ENCODE measurements at places on chromosomes 7 and 10. TPM values are rescaled to one million over a fixed set of nuclear protein-coding genes. Genes with fewer than 3 reads are reported as not detected.

The NUDT1 gene
- 15.9 TPM for total RNA-seq

The HOXA6 gene
- 0.46 TPM for total RNA-seq

The TMEM184A gene
- total RNA-seq = not detected

DNA sequence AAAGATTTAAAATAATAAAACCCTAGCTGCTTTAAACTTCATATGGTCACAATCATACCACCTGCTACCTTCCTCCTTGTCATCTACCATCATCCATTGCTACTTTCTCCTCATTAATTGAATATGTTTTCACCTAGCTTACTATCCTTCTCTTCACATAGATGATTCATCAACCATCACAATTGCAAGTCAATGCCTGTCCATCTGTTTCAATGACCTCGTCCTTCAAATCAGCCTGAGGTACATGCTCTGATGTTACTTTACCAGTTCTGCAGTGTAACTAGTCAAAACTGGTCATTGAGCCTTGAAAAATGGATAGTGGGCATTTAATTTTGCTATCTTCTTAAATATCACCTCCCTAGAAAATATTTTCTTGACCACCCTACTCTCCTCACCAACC is 164.7 kb downstream of the SEMA3E start:
- no peak overlapping the region for H3K27ac ChIP-seq
- H3K27me3 ChIP-seq = no peaks in the 10 kb centered on the region
- H3K4me1 ChIP-seq = no peaks in the 10 kb centered on the region
- H3K4me3 ChIP-seq = no peak overlapping the region

The GRID2IP gene
- not detected for total RNA-seq

The GHRHR gene
- not detected for total RNA-seq

The TNKS2 gene
- 42.4 TPM for total RNA-seq

GRCh38 chr10:97689559-97690020 is 2.5 kb upstream of the AVPI1 start:
- H3K4me1 ChIP-seq = peaks cover 6% of the 10 kb centered on the region
- H3K27me3 ChIP-seq = no peaks in the 10 kb centered on the region
- H3K27ac ChIP-seq = peak overlapping the region; percentile 97
- H3K36me3 ChIP-seq = no peaks in the 10 kb centered on the region

The SP8 gene
- total RNA-seq = not detected

DNA sequence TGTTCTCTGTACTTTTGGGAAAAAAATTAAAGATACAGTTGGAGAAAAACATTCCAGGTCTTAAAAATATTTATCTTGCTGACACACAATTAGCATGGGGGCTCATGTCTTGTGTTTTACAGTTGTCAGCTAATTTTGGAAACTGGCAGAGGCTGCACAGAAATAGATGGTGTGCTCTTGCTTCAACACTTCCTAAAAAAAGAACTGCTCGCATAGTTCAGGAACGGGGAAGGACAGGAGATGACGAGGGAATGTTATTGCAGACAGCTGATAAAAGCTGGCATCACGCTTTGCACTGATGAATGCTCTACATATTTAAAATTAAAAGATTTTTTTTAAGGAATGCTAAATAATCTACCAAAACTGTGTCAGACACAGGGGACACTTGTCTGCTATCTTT is 103.5 kb upstream of the CELF2 start:
- H3K27me3 ChIP-seq = no peaks in the 10 kb centered on the region
- ATAC-seq = peak; percentile 46
- no peak overlapping the region for H3K4me3 ChIP-seq
- peak overlapping the region; percentile 79 for H3K27ac ChIP-seq

DNA sequence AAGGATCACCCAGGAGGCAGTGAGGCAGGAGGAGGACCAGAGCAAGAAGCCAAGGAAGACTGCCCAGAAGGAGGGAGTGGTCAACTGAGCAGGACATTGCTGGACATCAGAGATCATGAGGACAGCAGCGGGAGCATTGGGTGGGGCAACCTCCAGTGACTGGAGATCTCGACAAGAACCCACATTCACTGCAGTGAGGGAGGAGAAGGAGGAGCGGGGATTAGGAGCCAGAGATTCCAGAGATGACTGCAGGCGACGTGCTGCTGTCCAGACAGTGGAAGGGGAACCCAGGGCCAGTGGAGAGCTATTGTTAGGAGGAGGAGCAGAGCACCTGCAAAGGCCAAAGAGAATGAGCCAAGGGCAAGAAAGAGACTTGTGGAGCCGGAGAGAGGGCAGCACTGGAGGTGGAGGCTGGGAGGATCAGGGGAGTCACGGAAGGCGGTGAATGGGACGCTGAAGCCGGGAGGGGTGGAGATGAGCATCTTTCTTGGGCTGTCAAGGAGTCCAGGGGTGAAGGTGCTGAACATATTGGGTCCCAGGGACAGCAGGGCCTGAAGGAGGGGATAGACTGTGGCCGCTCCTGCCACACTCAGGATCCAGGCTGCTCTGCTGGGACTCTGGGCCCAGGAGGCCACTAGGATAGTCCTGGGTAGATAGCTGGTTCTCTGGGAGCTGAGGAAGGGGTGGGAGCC is 140.1 kb upstream of the UNC5B start:
- no peak overlapping the region for H3K27ac ChIP-seq
- ATAC-seq = no peak
- no peaks in the 10 kb centered on the region for H3K27me3 ChIP-seq
- H3K36me3 ChIP-seq = no peaks in the 10 kb centered on the region
- H3K4me1 ChIP-seq = peaks cover 19% of the 10 kb centered on the region
- H3K4me3 ChIP-seq = no peak overlapping the region

DNA sequence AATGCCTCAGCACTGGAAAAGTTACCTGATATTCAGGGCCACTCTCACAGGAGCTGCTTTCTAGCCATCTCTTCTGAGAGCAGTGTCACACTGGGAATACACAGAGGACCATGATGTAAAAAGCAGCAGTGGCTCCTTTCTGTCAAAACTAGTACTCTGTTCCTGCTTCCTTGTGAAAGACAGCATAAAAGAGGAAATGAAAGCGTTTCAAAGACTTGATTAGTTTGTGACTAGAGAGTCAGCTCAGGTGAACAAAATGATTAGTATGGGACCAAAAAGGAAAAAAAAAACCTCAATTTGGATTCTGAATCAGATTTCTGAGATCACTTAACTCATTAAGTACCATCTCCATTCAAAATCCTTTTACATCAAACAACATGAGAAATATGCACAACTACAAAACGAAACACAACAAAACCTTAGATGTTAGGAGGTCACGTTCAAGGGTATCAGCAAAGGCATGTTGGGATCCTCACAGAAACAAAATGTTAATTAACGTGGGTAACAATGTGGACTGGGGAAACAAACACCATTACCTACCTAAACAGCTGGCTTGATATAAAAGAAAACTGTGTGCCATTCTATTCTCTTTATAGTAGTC is 103.7 kb downstream of the MACC1 start:
- no peak for ATAC-seq
- H3K4me3 ChIP-seq = no peak overlapping the region
- no peaks in the 10 kb centered on the region for H3K4me1 ChIP-seq
- no peaks in the 10 kb centered on the region for H3K36me3 ChIP-seq
- no peaks in the 10 kb centered on the region for H3K27me3 ChIP-seq

GRCh38 chr7:8070451-8071180 is 102.0 kb downstream of the GLCCI1 start:
- no peak for ATAC-seq
- no peaks in the 10 kb centered on the region for H3K4me1 ChIP-seq
- H3K4me3 ChIP-seq = no peak overlapping the region
- no peak overlapping the region for H3K27ac ChIP-seq

The C10orf67 gene
- not detected for total RNA-seq

The COL26A1 gene
- not detected for total RNA-seq

GRCh38 chr7:142542942-142543341 is 206.3 kb upstream of the PRSS1 start:
- H3K4me3 ChIP-seq = no peak overlapping the region
- no peaks in the 10 kb centered on the region for H3K4me1 ChIP-seq
- no peak for ATAC-seq
- no peak overlapping the region for H3K27ac ChIP-seq
- H3K27me3 ChIP-seq = no peaks in the 10 kb centered on the region
- H3K36me3 ChIP-seq = no peaks in the 10 kb centered on the region

DNA sequence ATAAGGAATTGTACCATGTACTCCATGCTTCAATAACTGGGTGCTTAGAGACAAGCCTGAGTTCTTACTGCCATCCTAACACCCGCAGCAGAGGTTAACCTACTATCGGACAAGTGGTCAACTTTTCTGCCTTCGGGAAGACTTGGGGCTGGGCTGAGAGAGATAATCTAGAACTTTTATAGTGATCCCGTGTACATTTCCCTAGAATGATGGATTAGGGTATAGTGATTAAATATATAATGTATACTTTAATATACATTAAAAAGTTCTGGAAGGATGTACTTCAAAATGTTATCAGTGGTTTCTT is 12.2 kb upstream of the HNRNPF start:
- no peak for ATAC-seq
- peak overlapping the region; percentile 99 for H3K27ac ChIP-seq
- H3K4me3 ChIP-seq = peak overlapping the region; percentile 40
- no peaks in the 10 kb centered on the region for H3K27me3 ChIP-seq
- H3K36me3 ChIP-seq = no peaks in the 10 kb centered on the region
- H3K4me1 ChIP-seq = peaks cover 19% of the 10 kb centered on the region

DNA sequence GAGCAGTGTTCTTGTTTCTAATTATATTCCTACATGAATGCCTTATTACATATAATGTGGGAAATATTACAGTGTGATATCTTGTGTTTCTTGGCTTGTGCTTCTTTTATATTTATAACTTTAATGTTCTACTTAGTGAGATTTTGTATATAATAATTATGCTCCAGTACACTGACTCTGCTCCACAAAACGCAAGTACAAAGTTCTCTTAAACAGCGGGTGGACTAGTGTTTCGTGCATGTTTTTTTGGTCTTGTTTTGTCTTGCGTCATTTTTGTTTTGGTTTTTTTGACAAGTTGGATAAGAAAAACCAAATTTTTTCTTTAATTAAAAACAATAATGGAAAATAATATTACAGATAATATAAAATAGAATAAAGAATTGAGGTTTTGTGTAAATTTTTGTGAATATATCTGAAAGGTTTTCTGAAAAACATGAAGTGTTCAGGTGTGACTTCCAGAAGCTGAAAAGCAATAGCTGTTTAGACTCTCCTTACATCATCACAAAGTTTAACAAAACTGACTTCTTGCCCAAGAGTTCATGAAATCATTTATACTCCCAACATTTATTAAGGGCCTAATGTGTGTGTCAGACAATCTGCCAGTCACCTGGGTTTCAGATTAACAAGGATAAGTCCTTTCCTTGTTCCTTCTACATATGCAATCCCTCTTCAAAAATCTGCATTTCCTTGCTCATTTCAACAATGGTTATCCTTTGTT is 331.8 kb downstream of the LRRTM3 start:
- no peaks in the 10 kb centered on the region for H3K36me3 ChIP-seq
- H3K27me3 ChIP-seq = no peaks in the 10 kb centered on the region
- no peak for ATAC-seq
- H3K4me3 ChIP-seq = no peak overlapping the region
- no peaks in the 10 kb centered on the region for H3K4me1 ChIP-seq

The KCTD7 gene
- total RNA-seq = 18.6 TPM

The EGR2 gene
- 0.93 TPM for total RNA-seq

The POLR2J2 gene
- 5.3 TPM for total RNA-seq

The WEE2 gene
- total RNA-seq = not detected

The GTPBP4 gene
- 24.1 TPM for total RNA-seq

DNA sequence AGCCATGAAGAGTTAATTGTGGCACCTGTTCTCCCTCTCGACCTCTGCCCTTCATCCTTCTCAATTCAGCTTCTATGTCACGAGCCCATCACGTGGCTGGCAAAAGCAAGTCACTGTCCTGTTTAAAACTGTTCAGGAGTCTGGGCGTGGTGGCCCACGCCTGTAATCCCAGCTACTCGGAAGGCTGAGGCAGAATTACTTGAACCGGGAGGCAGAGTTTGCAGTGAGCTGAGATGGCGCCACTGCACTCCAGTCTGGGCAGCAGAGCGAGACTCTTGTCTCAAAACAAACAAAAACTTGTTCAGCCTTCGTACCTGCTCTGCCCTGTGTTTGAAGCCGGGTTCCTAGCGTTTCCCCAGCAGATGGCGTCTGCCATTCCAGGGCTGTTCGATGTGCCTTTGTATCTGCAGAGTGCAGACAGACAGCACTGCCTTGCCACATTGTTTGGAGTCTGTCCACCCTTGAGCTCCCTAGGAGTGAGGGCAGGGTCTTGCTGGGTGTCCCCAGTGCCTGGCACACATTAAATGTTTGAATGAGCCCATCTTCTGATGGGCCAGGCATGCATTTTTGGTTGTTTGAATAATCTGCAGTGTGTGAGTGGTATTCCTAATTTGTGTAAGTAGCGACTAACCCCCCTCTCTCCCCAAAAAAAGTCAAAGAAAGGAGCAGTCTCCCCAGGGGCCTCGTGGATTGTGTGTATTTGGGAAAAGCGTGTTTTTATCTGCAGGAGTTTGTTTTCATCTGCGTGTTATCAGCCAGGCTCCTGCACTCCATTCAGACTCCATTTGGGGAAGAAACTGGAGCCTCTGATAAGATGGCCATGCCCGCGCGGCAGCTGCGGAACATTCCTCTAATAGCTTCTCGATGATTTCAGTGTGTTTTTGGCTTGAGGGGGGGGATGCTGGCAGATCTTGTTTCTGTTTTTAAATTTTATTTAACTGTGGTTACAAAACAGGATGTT is 61.2 kb downstream of the DNAJB6 start:
- no peak overlapping the region for H3K4me3 ChIP-seq
- peak overlapping the region; percentile 11 for H3K27ac ChIP-seq
- H3K27me3 ChIP-seq = no peaks in the 10 kb centered on the region
- peak; percentile 45 for ATAC-seq

The SPOCK2 gene
- total RNA-seq = 6.8 TPM

- H3K27ac ChIP-seq = no peak overlapping the region
- H3K4me1 ChIP-seq = no peaks in the 10 kb centered on the region
- no peaks in the 10 kb centered on the region for H3K27me3 ChIP-seq
- ATAC-seq = no peak
- H3K4me3 ChIP-seq = no peak overlapping the region
- no peaks in the 10 kb centered on the region for H3K36me3 ChIP-seq
Observed at GRCh38 chr7:16985621-16986020, 103.8 kb upstream of the AGR3 start.

DNA sequence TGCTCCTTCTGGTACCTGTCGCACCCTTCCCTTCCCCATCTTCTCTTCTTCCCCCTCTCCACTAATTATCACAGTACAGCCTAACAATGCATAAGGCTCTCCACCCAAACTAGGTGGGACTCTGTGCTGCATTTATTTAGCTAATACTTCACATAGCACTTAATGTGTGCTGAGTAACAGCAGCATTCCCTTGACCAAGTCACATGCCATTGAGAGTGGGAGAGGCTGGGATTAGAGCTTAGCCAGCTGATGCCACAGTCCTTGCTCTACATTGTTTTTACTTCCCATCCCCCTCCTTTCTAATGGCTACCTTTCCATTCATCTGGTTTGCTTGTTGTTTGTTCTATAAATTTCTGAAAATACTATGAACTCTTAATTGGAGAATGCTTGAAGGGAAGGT is 426.9 kb downstream of the LRMDA start:
- no peaks in the 10 kb centered on the region for H3K36me3 ChIP-seq
- no peaks in the 10 kb centered on the region for H3K4me1 ChIP-seq
- no peak overlapping the region for H3K4me3 ChIP-seq
- no peak overlapping the region for H3K27ac ChIP-seq
- no peaks in the 10 kb centered on the region for H3K27me3 ChIP-seq
